Left colon (tissue), 2 donors: ENCODE measurements at places on chromosomes 12 and 14.

- no peak for DNase-seq
Observed at GRCh38 chr12:9326085-9326484, 117.9 kb upstream of the PZP start.

GRCh38 chr12:92537290-92537960 lies 165.4 kb upstream of the PLEKHG7 start:
- no peak for DNase-seq

GRCh38 chr12:101859664-101860607 lies 17.4 kb upstream of the DRAM1 start:
- DNase-seq = no peak

- no peak for DNase-seq
Observed at GRCh38 chr12:22628228-22628627, 3.3 kb downstream of the ETNK1 start.

DNA sequence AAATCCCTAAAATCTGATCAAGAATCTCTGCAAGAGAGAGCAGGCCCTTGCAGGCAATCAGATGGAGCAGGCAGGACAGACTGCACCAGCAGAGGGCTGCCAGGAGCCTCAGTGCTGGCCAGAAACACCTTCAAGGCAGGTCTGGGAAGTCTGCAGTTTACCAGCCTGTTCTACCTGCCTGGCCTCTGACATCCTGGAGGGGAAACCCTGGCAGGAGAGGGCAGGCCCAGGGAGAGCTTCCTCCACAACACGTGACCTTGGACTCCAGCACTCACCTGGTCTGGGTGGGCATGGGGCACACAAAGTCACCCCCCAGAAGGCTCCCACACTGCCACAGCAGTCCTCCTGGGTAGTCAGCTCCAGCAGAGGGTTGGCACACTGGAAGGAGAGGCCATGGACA lies 56.0 kb downstream of the ISCA2 start:
- no peak for DNase-seq

- no peak for DNase-seq
Observed at GRCh38 chr12:6288235-6288634, 22.2 kb upstream of the PLEKHG6 start.

DNA sequence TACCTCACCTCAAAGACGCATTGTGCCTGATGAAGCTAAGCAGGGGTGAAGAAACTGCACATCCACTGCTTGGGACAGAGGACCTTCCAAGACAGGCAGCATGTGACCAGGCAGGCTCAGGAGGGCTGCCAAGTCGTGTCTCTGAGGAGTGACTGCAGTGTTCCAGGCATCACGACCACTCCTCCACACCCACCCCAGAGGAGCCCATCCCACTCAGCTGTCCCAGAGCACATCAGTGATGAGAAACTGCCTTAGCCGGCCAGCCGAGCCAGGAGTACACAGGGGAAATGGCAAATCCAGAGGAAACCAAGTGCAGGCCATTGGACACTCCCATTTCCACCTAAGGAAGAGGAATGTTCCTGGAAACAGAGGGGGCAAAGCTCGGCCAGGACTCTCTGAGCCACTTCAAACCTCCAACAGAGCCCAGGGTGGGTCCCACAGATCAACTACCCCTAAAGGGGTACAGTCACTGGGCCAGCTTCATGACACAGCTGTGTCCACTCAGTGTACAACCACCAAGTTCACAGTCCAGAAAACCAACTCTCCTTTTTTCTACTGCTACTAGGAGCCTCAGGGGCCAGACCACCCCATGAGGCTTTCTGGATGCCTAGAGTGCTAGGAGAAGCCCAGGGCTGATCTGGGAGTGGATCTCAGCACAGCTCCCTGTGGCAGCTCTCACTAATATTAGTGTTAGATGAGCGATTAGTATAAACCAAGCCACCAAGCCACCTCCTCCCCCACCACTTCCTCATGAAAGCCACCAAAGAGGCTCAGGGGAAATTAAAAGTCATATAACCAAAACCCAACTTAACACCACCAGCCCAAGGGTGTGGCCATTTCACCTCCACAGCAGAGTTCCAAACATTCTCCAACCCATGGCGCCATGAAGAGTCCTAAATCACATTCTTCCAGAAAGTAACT lies 15.4 kb downstream of the PXN start:
- no peak for DNase-seq

DNA sequence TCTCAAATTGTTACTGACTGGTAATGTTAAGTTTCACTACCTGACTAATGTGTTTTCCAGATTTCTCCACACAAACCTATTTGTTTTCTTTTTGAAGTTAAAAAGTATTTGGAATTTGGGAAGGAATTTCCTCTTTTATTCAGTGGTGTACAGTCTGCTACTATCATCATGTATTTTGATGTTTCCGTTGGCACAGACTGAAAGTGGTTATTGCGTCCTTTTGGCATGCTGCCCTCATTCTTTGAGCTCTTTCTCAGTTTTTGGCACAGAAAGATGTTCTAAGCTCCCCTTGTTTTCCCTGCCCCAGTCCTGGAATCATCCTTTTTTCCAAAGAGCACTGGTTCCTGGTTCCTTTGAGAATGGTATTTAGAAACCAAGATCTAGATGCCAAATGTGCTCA lies 31.4 kb upstream of the RTRAF start:
- no peak for DNase-seq
